Midbrain (tissue), 1 donor: ENCODE measurements at places on chromosomes 1 and 21.
A peak's percentile ranks its signal among the peaks of the same experiment; 100 is the strongest.

- no peak for DNase-seq
These were observed 33.9 kb upstream of the PUM1 start for GRCh38 chr1:31099293-31100032.

- no peak for DNase-seq
These were observed 401 bp upstream of the ARHGEF10L start for GRCh38 chr1:17539118-17539476.

DNA sequence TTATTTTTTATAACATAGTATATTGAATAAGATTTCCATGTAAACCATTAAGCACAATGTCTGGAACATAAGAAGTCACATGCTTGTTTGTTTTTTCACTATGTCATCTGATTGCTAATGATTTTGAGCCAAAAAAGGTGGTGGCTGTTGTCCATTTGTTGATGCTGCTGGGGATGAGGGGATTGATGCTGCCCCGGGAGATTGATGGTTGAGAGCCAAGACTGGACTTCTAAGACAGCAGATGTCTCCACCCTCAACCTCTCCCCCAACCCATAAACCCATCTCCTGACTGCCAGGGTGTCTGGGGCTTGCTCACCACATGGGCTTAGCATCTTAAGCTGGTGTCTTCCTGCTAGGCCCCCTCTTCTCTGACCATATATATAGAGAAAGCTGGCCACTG, 35.8 kb upstream of the CD34 start:
- DNase-seq, result no peak

GRCh38 chr1:152084853-152085252, 4.0 kb downstream of the TCHHL1 start:
- DNase-seq, result no peak

DNA sequence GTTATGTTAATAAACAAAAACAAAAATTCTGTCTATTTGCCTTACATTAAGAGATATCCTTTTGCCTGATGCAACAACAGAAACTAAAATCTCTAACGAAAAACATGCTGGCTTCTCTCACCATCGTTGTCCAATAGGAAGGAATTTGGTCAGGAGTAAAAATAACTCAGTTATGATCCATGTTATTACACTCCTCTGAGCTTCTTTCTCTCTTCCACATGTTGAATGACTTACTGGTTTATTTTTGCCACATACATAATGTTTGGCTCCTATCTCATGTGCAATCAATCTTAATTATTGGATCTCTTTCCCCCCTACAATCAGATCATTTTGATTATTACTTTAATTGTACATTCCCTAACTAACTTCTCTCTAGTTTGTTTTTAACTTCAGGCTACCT, 688.4 kb downstream of the USP25 start:
- no peak for DNase-seq

- no peak for DNase-seq
These were observed 871 bp upstream of the ERICH3 start for GRCh38 chr1:74674278-74675048.

DNA sequence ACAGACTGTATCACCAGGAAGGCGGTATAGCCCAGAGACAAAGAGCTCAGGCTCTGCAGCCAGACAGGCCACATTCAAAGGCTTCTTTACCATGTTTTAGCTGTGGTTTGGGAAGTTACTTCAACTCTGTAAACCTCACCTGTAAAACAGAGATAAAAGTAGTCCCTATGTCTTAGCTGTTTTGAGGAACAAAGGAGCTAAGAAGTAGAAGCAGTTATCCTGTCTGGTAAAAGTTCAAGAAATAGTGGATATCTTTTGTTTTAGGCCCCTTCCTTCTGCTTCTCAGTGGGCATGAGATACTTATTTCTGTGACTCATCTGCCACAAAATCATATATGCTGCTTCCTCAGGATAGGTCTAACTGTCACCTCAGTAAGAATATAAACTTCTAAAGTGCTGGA, 6.5 kb downstream of the CD34 start:
- no peak for DNase-seq

GRCh38 chr1:228072658-228073043, 9.9 kb upstream of the ARF1 start:
- no peak for DNase-seq

GRCh38 chr1:193700710-193701355, 514.4 kb upstream of the B3GALT2 start:
- no peak for DNase-seq

DNA sequence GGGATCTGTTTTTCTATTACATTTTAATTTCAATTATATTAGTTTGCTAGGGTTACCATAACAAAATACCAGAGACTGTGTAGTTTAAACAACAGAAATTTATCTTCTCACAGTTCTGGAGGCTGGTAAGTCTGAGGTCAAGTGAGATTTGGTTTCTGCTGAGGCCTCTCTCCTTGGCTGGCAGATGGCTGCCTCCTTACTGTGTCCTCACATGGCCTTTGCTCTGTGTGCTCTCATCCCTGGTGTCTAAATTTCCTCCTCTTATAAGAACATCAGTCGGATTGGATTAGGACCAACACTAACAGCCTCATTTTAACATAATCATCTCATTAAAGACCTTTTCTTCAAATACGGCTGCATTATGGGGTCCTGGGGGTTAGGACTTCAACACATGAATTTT, 195.2 kb upstream of the CHODL start:
- DNase-seq, result no peak

GRCh38 chr1:214476229-214476985, 75.0 kb downstream of the PTPN14 start:
- DNase-seq, result no peak

DNA sequence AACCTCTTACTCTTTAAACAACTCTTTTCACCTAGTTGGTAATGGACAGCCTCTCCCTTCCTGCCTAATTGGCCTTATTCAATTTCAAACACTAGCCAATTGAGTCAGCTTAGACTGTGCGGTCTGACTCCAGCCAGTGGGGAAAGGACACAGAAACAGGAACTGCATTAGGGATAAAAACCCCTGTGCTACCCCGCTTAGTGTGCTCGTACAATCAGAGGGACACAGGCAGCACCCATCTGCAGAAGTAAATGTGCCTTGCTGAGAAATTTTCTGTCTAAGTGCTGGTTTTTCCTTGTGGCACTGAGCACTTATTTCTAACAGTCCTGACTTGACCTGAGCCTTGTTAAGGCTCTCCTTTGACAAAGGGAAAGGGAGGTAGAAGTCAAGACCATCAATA, 6.0 kb upstream of the CD2 start:
- DNase-seq, result no peak

DNA sequence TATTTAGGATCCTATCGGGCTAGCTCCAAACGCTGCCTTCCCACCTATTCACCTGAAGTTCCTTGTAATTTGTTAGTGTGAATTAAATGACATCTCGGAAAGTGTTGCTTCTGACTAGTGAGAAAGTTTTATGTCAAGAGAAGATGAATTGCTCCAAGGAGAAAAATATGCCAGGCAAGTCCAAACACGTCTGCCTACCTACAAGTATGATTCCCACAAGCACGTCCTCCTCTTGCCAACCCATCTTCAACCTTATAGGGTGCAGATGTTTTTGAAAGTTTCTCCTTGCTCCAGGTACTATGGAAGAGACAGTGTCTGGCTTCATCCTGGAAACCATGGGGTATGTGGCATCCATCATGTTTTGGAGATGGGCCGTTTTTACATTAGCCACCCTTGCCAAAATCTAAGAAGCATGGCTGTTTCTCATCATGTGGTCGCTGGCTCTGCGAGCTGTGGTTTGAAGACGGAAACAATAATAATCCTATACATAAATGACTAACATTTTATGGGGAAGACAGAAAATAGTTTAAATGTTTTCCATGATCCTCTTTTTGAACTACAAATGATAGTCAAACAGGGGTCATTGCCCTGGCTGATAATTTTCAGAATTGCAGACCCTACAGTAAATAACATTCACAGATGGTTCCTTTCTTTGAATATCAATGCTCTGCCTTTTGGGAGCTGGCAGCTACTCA, 505.8 kb downstream of the SMYD3 start:
- DNase-seq, result no peak

GRCh38 chr1:216224233-216224632, 199.0 kb downstream of the USH2A start:
- DNase-seq, result no peak

DNA sequence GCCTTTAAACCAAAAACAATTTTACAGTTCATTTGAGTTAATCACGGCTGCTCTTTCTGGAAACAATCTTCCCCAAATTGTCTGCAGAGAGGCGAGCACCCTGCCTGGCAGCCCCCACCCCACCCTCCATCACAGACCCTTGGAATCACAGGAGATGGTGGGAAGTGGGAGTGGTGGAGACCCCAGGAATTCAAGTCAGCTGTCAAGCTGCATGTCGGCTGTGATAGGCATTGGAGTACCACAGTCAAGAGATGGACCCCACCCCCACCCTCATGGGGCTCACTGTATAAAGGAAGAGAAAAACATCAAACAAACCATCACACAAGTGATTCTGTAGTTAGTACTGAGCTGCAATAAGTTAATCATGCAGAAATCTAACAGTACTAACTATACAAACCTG, 360.4 kb downstream of the MATN1 start:
- no peak for DNase-seq

- no peak for DNase-seq
These were observed 4.8 kb upstream of the EDARADD start for GRCh38 chr1:236389253-236389652.

GRCh38 chr1:35558374-35559316, 1.0 kb downstream of the NCDN start:
- DNase-seq, result no peak

DNA sequence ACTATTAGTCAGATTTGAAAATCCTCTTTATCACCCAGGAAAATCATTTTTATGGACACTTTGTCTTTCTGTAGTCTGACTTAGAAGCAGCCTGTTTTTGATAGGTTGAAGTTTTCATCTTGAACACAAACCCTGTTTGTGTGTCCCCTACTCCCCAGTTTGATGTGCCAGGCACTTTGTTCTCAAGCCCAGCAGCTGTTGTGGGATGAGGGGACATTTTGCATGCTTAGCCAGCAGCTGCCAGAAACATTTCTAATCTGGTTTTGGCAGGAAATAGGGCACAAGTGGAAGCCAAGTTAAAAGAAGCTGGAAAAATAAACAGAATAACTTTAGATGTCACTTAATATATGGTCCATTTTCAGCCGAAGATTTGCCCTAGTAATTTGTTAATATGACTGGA, 29.9 kb downstream of the ACTN2 start:
- DNase-seq, result peak; percentile 43
